Cortex of kidney (tissue), 1 donor: ENCODE measurements at places on chromosomes 11 and 22.

- DNase-seq: no peak
Measured at GRCh38 chr22:43789452-43789851, 22.7 kb downstream of the EFCAB6 start.

DNA sequence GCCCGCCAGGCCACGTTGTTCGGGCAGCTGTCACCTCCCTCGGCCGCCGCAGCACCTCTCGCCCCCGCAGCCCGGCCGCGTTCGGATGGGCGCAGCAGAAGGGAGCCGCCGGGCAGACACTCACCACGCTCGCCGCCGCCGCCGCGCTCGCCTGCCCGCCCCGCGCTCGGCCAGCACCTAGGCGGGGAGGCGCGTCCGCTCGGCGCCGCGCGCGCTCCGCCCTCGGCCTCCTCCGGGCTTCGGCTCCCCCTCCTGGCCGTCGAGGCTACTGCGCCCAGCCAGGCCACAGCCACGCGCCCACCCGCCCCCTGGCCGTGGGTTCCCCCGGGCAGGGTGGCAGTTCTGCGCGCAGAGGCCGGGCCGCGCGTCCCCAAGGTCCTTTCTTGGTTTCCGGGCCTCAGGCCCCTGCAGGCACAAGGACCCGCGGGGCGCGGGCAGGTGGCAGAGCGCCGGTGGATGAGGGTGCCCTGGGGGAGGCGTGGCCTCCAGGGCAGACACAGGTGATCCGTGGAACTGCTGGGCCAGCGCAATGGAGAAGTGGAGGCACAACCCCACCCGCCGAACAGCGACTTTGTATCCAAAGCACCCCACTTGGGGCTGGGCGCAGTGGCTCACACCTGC is at the start of gene SLC25A22:
Gene SLC25A22 (minus strand): TSS at position 189 of the 621 bp plus-strand sequence. CDS start 3,275 bp downstream, outside the sequence.
- DNase-seq: no peak

DNA sequence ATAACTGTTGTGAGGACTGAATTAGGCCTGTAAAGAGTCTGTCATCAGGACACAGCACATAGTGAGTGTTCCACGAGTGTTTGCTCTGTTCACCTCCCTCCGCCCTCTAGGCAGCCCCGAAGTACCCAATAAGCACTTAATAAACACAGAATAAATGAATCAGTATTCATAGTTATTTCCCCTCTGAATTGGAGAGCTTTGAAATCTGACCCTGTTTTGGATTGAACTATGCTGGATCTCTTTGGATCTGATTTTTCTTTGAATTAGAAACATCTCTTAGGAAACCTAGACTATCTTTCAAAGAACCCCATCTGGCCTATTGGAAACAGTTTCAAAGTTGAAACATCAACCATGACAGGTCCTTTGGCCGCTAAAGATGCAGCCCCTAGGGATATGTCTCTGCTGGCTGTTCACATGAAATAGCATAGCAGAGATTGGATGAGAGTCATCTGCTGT is 615.5 kb downstream of the NTM start:
- no peak for DNase-seq

DNA sequence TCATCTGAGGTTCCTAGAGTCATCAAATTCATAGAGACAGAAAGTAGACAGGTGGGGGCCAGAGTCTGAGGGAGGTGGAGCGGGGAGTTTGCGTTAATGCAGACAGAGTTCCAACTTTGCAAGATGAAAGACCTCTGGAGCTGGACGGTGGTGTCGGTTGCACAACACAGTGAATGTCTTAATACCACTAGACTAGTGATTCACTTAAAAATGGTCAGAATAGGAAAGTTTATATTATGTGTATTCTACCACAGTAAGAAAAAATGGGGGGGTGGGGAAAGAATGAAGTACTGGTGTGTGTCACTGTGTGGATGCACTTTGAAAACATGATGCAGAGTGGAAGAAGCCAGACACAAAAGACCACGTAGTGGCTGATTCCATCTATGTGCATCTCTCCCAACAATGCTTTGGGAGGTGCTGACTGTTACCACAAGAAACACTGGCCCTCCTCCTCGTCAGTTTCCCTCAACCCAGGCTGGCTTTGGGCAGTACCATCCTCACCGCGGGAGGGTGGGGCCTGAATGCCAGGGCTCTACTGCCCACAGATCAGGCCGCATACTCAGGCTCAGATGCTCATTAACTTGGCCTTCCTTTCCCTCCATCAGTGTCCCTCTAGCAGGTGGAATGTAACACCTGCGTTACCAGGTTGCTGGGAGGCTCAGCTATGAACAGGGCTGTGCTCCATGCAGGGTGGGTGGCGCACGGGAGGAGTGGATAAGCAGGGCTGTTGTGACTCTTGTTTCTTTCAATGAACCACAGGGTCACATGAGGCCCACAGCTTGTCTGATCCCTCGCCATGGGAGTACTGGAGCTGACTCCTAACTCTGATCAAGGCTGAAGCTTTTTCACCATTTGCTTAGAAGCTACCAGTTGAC is 297.0 kb downstream of the CTTN start:
- no peak for DNase-seq

DNA sequence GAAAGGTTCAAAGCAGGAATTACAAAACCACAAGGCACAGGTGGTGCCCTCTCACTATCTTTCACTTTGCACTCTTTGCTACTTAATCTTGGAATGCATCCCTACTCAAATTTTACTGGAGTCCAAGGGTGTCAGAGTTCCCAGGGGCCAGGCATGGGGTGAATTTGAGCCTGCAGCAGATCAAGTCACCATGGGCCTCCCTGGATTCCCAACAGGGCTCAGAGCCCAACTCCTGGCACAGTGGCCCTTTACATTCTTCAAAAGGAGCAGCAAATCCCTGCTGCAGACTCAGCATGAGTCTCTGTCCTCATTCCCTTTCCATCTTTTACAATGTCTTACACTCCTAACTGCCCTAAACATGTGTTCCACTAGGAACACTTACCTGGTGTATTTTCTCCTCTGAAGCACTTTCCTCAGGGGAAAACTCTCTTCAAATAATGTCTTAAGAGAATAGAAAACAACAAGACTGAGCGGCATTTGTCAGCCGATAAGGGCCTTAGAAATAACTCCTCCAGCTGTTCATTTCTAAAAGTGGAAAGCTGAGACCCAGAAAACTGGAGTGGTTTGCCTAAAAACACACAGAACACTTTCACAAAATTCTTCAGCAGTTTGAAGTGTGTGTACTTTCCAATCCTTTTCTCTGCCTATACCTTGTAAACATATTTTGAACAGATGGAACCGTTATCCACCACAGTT is 596.0 kb downstream of the INSC start:
- DNase-seq: no peak

DNA sequence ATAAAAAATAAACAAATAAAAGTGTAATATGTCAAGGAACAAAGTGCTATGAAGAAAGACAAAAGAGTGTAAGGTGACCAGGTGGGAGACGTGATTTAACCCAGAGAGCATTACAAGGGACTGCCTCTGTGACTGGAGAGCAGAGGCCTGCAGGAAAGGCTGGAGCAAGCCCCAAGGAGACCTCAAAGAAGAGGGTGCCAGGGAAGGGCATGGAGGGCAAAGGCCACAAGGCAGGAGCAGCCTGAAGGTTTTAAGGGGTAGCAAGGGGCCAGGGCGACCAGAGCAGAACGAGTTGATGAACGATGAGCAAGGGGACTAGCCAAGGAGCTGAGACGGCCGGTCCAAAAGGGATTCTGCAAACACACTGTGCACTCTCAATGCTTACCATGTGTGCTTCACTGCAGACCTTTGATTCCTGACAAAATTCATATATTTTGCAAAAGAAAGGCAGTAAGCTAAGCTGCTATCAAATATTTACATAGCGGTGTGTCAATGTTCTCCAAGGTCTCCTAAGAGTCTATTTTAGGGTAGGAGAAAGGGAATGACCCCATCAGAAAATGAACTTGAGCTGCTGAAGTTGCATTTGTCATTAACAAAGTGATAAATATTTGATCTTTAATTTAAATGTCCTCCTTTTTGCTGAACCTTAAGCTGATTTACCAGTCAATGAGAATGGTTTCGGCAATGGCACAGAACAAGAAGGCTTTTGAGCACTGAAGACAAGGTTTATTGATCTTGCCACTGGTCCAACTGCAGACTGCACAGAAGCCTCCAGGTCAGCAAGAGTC is 50.5 kb downstream of the SMCO4 start:
- DNase-seq: no peak

DNA sequence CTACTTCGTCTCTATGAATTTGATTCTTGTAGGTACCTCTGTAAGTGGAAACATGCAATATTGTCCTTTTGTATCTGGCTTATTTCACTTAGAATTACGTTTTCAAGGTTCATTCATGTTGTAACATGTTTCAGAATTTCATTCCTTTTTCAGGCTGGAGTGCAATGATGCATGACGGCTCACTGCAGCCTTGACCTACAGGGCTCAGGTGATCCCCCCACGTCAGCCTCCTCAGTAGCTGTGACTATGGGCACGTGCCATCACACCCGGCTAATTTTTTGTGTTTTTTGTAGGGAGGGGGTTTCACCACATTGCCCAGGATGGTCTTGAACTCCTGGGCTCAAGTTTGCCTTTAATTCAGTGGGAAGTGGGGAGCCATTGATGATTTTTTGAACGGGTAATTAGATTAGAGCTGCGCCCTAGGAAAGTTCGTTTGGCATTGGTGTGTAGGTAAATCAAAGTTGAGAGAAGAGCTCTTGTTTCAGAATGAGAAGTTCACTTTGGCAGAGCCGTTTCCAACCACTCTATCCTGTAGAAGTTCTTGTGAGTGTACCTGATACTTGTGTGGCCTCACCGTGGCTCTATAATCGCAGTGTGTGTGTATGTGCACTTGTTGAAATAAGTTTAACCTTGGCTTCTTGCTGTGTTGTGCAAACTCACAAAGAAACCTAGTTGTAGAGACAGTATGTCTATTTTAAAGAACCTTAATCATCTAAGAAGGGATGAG is 115.9 kb downstream of the NAV2 start:
- no peak for DNase-seq

- no peak for DNase-seq
Measured at GRCh38 chr11:61730240-61730994, 22.0 kb upstream of the MYRF start.

- no peak for DNase-seq
Measured at GRCh38 chr11:93933230-93933629, 82.8 kb upstream of the VSTM5 start.

DNA sequence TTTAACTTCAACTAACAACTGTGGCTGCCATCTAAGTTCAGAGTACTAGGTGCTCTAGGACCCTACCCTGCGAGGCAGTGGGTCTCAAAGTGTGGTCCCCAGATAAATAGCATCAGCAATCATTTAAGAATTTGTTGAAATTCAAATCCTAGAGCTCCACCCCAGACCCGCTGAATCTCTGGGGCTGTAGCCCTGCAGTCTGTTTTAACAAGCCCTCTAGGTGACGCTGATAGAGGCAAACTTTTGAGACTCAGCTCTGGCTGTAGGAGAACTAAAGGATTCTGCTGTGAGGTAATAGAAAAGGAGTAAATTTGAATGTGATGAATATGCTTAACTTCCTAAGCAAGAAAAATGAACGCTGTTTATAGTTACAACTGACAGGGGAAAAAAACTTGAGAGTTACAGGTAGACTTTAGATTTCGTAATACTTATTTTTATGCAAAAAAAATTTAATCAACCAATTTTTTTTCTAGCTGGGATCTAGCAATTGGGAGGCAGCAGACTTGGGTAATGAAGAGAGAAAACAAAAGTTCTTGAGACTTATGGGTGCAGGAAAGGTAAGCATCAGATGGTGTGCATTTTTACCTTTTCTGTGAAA is 5.8 kb downstream of the C11orf58 start:
- DNase-seq: no peak

- no peak for DNase-seq
Measured at GRCh38 chr11:129249351-129249750, 57.2 kb upstream of the ARHGAP32 start.

GRCh38 chr11:69306821-69307220 is 12.9 kb downstream of the MYEOV start:
- no peak for DNase-seq

DNA sequence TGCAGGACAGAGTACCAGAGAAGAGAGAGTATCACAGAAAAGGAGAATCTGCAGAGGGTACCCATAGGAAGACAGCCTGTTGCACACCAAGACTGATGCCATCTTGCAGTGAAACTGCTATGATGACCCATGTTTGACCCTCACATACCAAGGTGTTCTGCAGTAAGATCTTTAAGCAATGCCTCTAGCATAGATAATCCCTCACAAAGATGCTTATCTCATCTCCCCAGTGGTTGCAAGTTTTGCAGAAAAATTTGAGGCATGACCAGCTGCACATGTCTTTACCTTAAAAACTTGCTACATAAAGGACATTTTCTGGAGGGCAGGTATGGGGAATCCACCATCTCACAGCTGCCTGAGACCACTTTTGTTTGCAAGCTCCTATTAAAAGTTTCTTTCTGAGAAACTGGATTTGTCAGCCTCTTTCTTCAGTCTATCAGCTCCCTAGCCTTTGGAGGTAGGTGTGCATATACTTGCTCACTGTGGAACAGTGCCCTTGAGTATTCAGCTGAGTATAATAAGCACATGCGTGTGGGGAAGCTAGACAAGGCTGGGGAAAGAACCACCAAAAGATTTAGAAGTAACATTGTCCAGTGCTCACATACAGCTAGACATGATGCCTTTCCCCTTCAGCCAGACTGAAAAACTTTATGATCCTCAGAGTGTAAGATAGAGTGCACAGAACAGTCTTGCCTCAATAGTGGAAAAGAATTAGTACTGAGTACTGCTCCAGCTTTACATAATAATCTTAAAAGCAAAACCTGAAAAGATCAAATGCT is 100.3 kb upstream of the TEAD1 start:
- DNase-seq: no peak
